ENCODE measurements at places on chromosomes 5 and 9. TPM values are rescaled to one million over a fixed set of nuclear protein-coding genes. Genes with fewer than 3 reads are reported as not detected.

DNA sequence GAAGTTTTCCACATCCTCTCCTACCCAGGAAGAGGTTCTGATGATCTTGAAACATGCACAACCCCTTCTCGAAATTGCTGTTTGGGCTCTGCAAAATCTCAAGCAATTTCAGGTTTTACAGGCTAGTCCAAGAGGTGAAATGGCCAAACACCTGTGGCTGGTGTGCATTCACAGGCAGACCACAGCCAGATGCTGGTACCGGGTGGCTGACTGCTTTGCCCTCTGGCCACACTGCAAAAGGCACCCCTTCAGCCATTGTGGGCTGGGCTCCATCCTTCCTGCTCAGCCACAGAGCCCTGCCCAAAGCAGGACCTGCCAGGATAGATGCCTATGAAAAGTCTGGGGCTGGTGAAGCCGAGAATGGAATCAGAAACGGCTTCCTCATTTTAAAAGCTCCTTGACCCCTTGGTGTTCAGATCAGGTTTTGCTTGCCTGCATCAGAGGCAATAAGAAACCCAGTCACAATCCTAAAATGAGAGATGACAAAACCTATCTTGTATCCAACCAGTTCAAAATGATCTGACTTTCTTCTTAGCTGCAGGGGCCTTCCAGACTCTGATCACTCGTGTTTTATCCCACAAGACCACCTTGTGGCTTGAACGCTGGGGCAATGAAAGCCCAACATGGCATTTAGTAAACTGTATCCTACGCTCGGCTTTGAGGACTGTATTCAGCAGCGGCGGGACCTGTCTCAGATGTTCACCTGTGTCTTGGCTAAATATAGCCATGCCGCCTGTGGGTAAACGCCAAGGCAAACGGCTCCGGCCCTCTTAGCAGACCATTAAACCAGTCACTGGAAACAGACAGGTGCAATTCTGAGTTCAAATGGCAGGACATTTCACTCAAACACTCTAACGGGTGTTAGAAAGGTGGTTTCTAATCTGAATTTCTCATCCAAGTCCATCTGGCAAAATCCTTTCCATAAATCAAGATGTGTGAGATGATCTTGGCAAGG lies 49.6 kb downstream of the EPB41L4B start:
- no peak for DNase-seq
- no peaks in the 10 kb centered on the region for H3K4me1 ChIP-seq
- no peak overlapping the region for H3K4me3 ChIP-seq
- H3K36me3 ChIP-seq = no peaks in the 10 kb centered on the region
- no peaks in the 10 kb centered on the region for H3K27me3 ChIP-seq

CRHBP gene
- total RNA-seq = not detected

AMACR gene
- 1.3 TPM for total RNA-seq

SV2C gene
- total RNA-seq = 0.08 TPM

PCA3 gene
- not detected for total RNA-seq

ANKRD31 gene
- total RNA-seq = 0.56 TPM

DNA sequence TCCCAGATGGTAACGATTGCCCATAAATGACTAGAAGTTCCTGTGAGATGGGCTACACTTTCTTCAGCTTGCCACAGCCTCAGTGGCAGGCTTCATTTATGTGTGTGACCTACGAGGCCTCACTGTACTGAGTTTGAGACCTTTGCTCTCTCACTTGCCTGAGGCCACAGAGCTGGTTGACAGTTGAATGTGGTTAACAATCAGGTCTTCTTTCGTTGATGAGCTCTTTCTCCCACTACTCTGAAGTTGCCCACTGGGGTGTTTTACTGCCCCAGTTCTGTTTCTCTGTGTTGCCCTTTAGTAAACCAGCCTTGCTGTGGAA lies 70.5 kb downstream of the CYFIP2 start:
- H3K27me3 ChIP-seq = no peaks in the 10 kb centered on the region
- H3K4me3 ChIP-seq = no peak overlapping the region
- no peaks in the 10 kb centered on the region for H3K4me1 ChIP-seq
- H3K27ac ChIP-seq = no peak overlapping the region
